ENCODE measurements at places on chromosomes 5 and 9.

DNA sequence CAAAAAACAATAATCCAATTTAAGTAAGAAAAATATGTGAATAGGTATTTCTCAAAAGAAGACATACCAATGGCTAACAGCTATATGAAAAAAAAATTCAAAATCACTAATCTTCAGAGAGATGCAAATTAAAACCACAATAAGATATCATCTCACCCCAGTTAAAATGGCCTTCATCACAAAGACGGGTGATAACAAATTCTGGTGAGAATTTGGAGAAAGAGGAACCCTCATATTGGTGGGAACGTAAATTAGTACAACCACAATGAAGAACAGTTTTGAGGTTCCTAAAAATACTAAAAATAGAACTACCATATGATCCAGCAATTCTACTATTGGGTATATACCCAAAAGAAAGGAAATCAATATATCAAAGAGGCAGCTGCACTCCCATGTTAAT lies 94.3 kb downstream of the TMEM167A start:
- DNase-seq, result no peak

DNA sequence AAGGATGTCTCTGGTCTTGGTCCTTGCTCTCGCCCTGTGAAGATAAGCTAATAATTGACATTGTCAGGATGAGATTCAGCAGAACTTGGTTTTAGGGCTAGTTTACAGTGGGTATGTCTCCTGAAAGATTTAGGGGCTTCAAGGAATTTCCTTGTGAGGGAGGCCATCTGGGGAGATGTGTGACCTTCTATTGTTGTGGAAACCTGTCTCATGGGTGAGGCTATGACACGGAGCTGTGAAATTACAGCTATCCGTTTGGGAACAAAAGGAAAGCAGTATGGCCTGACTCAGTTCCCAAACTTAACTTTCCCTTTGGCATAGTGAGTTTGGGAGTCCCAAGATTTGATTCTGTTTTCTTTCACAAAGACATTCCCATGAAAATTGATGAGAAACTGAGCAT lies 142.0 kb downstream of the PARP8 start:
- DNase-seq, result no peak

GRCh38 chr5:180799902-180800801 lies 2.5 kb downstream of the MGAT1 start:
- no peak for DNase-seq

DNA sequence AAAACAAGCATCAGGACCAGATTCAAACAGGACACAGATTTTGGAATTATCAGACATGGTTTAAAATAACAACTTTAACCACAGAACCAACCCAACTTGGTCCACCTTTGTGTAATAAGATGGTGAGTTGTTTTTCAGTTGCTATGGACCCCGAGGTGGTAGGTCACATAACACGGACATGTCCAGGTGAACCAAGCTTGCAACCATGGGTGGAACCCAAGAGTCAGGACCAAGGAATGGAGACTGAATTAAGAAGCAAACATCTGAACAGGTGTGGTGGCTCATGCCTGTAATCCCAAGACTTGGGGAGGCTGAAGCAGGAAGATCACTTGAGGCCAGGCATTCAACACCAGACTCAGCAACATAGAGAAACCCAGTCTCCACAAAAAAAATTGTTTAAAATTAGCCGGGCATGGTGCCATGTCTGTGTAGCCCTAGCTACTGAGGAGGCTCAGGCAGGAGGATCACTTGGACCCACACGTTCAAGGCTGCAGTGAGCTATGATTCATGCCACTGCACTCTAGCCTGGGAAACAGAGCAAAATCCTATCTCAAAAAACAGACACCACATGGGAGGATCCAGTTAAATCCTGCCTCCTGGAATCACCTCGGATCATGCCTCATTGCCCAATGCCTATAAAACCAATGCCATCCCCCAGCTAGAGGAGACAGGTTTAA lies 10.6 kb downstream of the PTBP3 start:
- DNase-seq, result no peak

GRCh38 chr9:124282442-124283227 lies 24.9 kb downstream of the NEK6 start:
- no peak for DNase-seq
